ENCODE measurements at places on chromosomes 5 and 9.

DNA sequence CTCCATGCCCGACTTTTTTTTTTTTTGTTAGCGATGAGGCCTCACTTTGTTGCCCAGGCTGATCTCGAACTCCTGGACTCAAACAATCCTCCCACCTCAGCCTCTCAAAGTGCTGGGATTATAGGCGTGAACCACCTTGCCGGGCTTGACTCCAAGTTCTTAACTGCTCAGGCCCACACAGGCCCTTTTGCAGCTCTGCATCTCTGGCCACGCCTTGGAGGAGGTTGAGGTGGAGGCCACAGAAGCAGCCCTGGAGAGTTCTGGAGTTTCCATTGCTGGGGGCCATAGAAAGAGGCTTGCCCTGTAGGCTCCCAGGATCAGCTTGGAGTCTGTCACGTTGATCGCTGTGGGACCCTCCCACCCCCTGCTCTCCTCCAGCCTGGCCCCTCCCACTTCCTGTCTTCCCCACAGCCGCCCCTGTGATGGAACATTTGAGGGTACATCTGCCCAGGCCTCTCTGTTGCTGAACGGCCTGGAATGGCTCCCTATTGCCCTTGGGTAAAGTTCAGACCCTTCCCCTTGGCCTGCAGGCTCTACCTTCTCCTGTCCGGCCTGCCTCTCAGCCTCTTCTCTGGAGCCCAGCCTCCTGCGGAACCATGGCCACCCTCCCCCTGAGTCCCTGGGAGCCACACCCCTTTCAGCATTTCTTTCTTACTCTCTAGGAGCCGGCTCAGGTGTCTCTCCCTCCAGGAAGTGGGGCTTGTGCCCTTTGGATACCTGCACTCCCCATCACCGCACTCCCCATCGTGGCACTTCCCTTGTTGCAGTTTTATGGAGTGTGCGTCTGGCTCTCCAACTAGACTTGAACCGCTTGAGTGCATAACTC is 30.4 kb upstream of the IER5L start:
- DNase-seq = no peak

GRCh38 chr5:160054047-160054446 is 45.1 kb downstream of the TTC1 start:
- no peak for DNase-seq

GRCh38 chr5:171863935-171864334 is 78.3 kb downstream of the SMIM23 start:
- DNase-seq = no peak

- DNase-seq = no peak
Measured at GRCh38 chr9:131217331-131218031, 58.8 kb downstream of the FAM78A start.

GRCh38 chr5:102049517-102049916 is 246.6 kb downstream of the SLCO4C1 start:
- peak; percentile 10 for DNase-seq

DNA sequence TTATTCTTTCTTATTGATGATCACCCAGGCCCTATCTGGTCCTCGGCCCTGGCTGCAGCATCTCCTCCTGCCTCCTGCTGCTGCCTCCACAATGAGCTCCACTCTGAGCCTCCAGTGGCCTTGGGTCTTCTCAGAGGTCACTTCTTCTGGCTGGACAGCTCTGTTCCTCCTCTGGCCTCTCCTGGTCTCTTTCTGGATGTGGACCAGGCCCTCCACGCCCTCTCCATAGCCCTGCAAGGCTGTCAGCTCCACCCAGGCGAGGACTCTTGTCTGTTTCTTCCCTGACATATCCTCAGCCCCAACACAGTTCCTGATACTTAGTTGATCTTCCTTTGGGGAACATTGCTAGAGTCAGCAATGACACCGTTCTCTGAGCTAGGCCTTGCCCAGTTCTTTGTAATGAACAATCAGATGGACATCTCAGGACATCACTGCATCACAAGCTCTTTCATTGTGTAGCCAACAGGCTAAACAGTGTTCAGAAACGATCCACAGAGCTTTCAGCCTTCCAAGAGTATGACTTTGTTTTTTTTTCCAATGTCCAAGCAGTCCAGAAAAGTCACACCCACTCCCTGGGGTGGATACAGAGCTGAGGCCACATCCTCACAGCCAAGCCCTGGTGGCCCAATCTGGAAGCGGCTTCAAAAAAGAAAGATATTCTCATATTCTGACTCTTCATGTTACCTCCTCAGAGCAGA is 62.5 kb upstream of the DNAH5 start:
- DNase-seq = no peak

GRCh38 chr5:148791696-148792095 is 34.7 kb upstream of the ADRB2 start:
- no peak for DNase-seq

DNA sequence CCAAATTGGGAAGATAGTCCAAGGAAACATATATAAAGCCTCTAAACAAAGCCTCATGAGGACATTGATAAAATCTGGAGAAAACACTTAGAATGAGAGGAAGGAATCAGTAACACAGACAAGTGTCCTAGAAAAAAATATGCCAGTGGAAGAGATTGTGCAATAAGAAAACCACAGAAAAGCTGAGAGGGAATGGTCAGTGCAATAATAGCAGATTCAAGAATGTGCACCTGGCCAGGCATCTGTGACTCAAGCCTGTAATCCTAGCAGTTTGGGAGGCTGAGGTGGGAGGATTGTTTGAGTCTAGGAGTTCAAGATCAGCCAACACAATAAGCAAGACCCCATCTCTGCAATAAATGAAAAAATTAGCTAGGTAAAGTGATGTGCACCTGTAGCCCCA is 691.2 kb upstream of the CDH6 start:
- peak; percentile 65 for DNase-seq

DNA sequence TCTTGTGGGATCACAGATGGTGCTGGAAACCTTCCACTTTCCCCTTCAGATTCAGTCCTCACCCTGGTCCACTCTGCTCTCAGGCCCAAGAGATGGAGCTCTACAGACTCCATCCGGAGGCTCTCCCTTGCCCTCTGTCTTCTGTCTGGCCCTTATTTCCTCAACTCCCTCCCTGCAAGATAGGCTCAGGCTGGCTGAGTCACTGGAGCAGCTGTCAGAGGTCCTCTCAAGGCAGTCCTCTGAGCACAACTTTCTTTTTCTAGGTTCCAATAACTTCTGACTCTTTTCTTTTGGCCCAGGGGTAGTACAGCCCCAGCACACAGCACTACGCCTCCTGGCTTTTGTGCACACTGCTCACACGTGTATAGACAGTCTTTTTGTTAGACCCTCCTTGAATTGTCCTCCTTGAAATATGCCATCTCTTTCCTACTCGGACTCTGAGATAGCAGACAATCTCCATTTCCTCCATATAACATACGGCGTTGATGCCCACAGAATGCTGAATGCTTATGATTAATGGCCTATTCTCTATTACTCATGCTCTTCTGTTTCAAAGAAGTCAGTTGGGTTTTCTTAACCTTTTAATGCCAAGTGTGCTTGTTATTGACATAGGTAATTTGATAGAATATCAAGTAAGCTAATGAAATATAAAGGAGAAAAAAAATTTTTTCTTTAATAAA is 193.1 kb downstream of the SLC12A2 start:
- DNase-seq = no peak

DNA sequence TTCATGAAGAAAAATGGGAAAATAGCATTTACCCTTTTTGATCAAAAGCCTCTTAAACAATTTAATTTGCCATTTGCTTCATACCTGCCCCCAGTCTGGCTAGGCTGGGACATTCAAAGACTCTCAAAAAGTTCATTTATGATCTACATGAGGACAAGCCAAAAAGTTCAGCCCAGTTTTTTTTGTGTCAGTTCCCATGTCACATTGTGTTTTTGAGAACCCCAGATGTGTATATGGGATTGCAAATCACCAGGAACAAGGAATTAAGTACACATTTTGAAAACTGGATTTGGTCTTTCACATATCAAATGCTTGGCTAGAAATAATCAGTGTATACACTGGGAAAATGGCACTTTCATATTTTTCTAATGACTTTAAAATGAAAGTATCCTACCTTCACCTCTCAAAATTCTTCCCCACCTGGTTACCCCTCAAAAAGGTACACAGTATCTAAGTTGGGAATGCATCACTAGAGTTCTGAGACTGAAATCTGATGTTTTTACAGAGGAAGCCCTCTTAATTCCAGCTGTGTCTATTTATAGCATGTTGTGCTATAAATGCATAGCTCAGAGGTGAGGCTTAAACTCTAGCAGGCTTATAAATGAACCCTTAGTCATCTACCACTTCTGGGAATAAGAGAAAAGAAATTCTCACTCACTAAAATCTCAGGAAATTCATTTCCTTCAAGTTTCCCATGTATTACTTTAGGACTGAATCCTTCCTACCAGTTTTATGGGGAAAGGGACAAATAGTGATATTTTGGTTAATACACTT is 9.3 kb downstream of the STOM start:
- DNase-seq = peak; percentile 59

DNA sequence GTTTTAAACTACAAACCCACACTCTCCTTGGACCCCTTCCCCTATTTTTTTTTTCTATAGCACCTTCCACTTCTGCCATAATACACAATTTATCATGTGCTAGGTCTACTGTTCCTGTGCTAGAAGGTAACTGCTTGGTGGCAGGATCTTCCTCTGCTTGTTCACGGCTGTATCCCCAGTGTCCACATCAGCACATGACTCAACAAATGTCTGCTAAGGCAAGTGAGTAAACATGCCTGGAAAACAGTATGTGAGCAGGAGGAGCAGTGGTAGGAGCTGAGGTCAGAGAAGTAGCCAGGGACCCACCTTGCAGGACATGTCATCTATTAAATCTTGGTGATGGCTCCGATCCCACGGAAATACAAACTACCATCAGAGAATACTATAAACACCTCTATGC is 79.4 kb downstream of the AUH start:
- DNase-seq = no peak

DNA sequence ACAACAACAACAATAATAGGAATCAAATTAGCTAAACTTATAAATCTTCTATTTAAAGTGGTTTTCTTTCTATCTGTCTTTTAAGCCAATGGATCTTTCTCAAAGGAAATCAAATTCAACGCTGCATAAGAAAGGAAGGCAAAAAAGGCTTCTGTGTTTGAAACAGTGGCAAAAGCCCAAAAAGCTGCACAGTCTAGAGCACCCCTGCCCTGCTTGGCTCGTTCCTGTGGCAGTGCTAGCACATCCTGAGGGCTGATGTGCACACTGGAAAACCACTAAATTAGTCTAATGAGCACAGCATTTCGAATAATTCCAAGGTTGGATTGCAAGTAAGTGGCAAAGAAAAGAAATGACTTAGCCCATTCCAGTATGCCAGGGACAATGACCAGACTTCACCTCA is 80.7 kb downstream of the AP3B1 start:
- no peak for DNase-seq

- no peak for DNase-seq
Measured at GRCh38 chr9:3151672-3152576, 308.0 kb upstream of the PUM3 start.

- no peak for DNase-seq
Measured at GRCh38 chr9:78146241-78146640, 89.6 kb upstream of the CEP78 start.

DNA sequence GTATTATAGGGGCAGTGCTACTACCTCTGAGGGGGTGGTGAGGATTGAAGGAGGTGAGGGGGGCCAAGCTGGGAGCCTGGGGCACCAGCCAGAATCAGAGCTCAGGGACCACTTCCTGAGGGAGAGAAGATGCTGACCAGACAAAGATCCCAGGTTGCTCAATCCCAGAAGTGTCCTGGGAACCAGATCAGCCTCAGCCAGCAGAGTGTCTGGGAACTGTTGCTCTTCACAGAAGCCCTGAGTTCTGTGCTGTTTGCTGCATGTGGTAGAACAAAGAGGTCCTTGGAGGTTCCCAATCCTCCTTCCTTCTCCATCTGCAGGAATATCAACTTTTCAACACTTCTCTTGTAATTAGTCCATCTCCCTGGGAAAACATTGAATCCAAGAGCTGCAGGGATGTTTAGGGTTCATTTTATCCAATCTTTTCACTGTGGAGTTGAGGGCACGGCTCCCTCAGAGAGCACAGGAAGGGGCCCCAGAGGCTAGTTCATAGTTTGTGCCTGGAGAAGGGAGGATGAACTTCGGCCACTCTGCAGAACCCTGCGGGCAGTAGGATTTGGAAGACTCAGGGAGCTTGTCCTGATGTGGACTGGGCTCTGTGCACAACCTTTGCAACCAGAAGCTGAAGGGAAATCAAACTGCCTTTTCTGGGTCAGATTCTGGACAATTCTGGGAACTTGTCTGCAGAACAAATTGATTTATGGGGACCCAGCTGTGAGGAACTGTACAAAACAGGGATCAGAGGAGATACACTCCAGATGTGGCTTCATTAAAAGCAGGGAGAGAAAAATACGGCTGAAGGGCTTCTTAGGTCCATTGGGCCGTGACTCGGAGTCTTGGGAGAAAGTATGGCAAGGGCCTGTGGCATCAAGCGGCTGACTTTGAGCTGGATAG is 57.1 kb downstream of the GALNT12 start:
- no peak for DNase-seq

- DNase-seq = no peak
Measured at GRCh38 chr9:3879315-3879714, 353.5 kb upstream of the RFX3 start.

DNA sequence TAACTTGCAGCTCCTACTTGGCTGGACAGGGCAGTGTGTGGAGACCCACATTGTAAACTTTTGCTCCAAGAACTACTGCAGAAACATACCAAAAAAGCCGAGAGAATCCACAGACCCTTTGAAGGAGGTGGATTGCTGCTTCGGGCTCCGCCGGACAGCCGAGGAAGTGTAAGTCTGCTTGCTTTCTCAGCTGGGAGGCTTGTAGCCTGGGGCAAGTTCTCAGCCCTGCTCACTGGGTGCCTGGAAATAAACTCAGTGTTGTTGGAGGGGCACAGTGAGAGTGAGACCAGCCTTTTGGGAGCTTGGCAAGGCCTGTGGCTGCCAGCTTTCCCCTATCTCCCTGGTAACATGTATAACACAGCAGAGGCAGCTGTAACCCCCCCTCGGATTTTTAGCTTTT is 215.6 kb downstream of the SYK start:
- DNase-seq = no peak

- no peak for DNase-seq
Measured at GRCh38 chr5:71701407-71701806, 17.7 kb upstream of the CARTPT start.

- DNase-seq = no peak
Measured at GRCh38 chr9:120734607-120735410, 20.5 kb upstream of the MEGF9 start.

DNA sequence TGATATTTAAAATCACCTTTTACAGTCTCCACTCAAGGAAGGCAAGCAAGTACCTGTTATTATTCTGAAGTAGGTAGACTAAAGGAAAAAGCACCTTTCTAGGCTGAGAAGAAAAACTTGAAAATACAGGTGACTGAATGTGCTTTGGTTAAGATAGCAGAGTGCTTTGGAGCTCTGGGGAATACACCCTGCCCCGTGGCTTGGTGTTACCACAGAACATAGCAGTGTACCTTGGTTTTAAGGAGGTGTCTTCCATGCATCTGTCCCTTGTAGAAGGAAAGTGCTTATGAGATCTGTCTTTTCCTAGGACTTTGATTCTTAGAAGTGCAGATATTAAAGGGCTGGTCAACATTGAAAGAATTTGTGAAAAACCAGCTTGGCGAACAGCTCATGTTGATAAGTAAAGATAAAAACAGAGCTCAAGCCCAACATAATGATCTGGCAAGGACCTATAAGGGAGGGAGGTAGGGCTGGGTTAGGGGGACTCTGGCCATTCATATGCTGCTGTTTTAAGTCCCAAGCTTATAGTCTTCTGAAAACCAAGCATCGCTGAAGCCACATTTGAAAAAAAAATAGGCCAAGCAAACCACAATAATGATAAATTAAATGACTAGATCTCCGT is 66.8 kb downstream of the ZNF608 start:
- no peak for DNase-seq

GRCh38 chr9:122080986-122081385 is 12.1 kb downstream of the TTLL11 start:
- no peak for DNase-seq

- no peak for DNase-seq
Measured at GRCh38 chr9:15304632-15305031, 2.4 kb downstream of the TTC39B start.

Measured in H4 (cell line).